ENCODE measurements at places on chromosomes 5 and 9.

DNA sequence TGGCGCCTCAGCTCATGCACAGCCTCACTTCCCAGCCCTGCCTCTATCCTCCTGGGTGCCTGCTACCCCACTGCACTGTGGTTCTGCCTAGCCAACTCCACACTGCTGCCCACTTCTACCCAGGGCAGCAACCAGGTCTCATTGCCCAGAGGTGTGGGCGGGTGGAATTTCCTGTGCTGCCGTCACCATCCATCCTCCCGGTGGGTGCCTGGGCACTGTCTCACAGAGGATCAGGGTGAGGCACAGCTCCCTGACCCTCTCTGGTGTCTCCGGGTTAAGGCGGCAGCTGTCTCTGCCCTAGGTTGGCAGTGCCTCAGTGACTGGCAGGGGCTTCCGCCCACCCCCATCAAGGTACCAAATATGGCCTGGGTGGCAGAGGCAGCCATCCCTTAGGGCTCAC lies 4.3 kb upstream of the MTMR12 start:
- no peak for DNase-seq

- DNase-seq: no peak
Observed at GRCh38 chr9:82308836-82309235, 320.3 kb downstream of the SPATA31D1 start.

DNA sequence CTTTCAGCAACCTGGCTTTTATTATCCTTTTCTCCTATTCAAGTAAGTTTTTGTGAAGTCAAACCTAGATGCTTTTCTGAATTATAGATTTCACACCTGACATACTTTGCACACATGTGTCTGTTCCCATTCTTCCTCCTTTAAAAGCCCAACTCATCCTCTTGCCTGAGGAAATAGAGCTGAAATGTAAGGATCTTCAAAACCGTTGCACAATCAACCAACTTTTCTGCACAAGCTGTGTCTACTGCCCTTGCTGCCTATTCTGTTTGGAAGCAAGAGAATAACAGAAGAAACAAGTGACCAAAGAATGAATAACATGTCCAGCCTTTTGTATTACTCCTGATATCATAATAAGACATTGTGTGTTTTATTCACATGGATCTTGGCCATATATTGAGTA lies 95.1 kb upstream of the ITGA1 start:
- no peak for DNase-seq

DNA sequence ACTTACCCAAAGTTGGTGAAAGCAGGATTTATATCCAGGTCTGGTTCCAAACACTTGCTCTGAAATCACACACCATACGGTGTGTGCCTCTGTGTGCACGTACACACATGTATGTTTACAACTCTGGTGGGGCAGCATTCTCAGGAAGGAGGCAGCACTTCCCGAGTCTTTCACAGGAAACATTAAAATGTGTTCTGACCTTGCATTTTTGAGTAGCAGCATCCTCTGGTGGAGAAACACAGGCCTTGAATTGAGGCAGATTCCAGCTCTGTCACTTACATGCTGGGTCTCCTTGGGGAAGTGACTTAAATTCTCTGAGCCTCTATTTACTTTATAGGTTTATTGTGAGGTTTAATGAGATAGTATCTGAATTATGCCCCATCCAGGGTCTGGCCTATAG lies 126.4 kb downstream of the RGS3 start:
- no peak for DNase-seq

DNA sequence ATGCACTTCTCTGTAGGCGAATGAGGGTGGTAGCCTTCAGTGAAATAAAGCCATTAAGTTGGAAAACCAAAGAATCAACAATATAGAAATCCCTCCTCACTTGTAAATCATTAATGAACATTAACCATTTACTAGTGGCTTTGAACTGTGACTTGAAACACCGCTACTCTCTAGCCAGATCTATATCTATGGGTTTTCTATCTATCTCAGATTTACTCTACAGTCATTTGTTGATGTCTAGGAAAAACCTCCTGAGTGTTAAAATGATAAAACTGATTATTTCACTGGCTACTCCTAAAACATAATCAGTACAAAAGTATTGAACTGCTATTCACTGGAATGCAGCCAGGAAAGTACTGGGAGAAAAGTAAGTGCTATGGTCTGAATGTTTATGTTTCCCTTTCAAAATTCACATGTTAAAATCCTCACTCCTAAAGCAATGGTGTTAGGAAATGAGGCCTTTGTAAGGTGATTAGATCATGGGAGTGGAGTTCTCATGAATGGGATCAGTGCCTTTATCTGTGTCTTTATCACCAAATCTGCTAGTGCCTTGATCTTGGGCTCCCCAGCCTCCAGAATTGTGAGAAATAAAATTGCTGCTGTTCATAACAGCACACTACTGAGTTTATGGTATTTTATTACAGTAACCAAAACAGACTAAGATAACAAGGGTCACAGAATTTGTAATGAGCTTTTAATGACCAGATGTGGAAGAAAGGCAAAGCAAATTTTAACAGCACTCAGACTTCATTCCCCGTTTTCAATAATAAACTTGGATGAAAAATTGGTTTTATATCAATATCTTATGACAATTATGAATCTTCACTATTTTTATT lies 8.6 kb upstream of the OXCT1 start:
- no peak for DNase-seq

DNA sequence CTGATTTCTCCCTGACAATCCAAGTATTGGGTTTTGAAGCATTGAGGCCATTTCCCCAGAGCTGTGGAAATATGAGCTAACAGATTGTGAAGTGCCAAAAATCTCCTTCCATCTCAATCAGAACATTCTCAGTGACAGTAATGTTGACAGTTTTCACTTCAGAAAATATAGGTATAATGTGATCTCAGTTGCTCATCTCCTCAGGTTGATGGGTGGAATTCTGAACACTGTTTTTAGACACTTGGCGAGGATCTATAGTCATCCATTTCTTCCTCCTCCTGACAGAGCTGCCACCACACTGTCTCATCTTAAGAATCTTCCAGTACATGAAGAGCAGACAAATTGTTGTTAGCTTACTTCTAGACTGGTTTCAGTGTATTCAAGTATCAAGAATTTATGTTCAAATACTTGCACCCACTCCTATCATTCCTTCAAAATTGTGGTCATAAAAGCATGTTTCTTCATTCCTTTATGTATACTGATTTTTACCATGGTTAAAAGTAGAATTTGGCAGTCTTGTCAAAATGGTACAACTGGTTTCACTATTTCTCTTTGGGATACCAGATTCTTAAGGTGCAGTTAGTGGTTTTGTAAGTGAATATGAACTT lies 199.7 kb upstream of the TLE4 start:
- DNase-seq: no peak

GRCh38 chr5:133794771-133795415 lies 173.5 kb downstream of the C5orf15 start:
- DNase-seq: no peak

- DNase-seq: no peak
Observed at GRCh38 chr5:159734366-159734765, 181.9 kb upstream of the ADRA1B start.

DNA sequence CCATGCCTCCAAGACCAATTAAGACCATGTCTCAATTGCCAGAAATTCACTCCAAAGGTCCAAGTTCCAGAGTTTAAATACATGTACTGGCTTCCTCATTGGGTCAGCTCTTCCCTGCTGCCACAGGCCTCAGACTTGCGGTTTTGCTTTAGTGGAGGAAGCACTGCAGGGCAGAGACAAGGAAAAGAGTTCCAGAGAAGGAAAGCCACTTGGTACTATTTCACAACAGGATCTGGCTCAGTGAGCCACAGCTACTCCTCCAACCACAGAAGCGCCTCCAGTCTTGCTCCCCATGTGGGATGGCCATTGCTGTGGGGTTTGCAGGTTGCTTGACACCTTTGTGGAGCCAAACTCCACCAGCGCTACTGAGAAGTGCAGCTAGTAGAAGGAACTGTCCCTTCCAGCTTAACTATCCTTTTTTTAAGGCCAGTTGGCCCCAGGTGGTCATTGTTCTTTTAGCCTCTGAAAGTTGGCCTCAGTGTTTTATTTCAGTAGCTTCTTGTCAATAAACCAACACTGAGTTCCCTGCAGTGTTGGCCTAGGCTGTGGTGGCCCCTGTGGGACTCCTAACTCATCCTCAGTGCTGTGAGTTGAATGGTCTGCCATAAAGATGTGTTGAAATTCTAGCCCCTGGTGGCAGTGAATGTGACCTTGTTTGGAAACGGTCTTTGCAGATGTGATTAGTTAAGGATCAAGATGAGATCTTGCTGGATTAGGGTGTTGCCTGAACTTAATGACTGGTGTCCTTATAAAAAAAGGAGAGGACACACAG lies 93.7 kb upstream of the DAP start:
- no peak for DNase-seq

GRCh38 chr9:111598733-111599091 lies 735 bp downstream of the PTGR1 start:
- peak; percentile 3 for DNase-seq

DNA sequence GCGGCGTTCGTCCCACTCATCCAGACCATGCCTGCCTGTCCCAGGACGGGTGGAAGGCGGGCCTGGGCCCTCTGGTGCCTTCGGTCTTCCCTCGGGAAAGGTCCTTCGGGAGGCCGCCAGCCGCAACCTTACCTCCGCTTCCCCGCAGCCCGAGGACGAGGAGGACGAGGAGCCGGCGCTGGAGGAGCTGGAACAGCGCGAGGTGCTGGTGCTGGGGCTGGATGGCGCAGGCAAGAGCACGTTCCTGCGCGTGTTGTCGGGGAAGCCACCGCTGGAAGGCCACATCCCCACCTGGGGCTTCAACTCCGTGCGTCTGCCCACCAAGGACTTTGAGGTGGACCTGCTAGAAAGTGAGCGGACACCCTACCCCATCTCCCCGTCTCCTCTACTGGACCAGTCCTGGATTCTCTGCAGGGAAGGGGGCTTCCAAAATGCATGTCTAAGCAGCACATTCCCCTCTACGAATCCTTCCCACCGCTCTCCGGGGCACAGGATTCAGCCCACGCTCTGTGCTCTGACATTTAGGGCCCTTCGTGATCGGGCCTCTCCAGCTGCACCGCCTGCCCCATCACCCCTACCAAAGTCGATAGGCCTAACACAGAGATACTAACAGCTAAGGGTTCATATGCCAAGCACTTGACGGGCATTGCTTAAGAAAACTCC lies 1.1 kb downstream of the ARL10 start:
- no peak for DNase-seq

Data from stimulated activated CD4-positive, alpha-beta T cell treated with anti-CD3 and anti-CD28 coated beads, Interleukin-4, amount 100 ng/mL, for 1 hour (primary cell).